ENCODE measurements at places on chromosomes 6 and 20.

GRCh38 chr6:137159912-137160311 lies 13.5 kb downstream of the IL22RA2 start:
- DNase-seq = no peak

DNA sequence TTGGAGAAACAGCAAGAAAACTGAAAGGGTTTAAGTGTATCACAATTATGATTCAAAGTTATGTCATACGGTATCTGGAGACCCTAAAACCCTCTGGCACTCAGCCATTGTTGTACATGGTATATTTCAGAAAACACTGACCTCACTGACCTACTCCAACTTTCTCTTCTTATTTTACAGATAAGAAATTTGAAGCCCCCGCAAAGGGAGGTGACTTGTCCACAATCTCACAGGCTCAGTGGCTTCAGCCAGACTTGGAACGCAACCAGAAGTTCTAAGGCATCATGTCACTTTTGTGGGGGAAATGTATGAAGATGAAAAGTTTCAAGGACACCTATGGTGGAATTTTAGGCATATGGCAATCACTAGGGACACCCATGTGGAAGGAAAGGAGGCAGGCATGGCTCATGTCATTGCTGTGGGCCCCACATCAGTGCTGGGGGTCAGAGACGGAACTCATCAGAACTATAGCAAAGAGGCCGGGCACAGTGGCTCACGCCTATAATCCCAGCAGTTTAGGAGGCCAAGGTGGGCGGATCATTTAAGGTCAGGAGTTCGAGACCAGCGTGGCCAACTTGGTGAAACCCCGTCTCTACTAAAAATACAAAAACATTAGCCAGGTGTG lies 5.2 kb upstream of the TRIB3 start:
- no peak for DNase-seq

GRCh38 chr6:99324996-99325395 lies 24.5 kb downstream of the FAXC start:
- no peak for DNase-seq

GRCh38 chr6:118216751-118217150 lies 309.7 kb downstream of the SLC35F1 start:
- DNase-seq = no peak

GRCh38 chr6:55694148-55694547 lies 115.2 kb upstream of the HMGCLL1 start:
- no peak for DNase-seq

- DNase-seq = no peak
These were observed 20.2 kb upstream of the TNFAIP3 start for GRCh38 chr6:137846772-137847313.

GRCh38 chr20:8912731-8913130 lies 156.2 kb upstream of the PLCB4 start:
- DNase-seq = no peak

Measured in CD4-positive, alpha-beta T cell (primary cell).